Smooth muscle cell of the pulmonary artery (primary cell): ENCODE measurements at places on chromosomes 12 and 14. TPM values are rescaled to one million over a fixed set of nuclear protein-coding genes. Genes with fewer than 3 reads are reported as not detected.

Gene C12orf54
- not detected in 2 replicates for total RNA-seq

Gene RTN1
- 2.8 and 6.9 TPM in 2 replicates for total RNA-seq

Gene ZFHX2
- total RNA-seq, result 0.52 and 0.83 TPM in 2 replicates

Gene LTB4R
- 1.9 and 2.7 TPM in 2 replicates for total RNA-seq

Gene CLEC2A
- not detected in 2 replicates for total RNA-seq

Gene IL26
- total RNA-seq, result 0.13 and 2.0 TPM in 2 replicates

Gene LMNTD1
- total RNA-seq, result 0.39 and 0.63 TPM in 2 replicates
